ENCODE measurements at places on chromosomes 5 and 9.
A peak's percentile ranks its signal among the peaks of the same experiment; 100 is the strongest.

GRCh38 chr9:36314740-36315139 is 56.5 kb upstream of the GNE start:
- DNase-seq: no peak

- peak; percentile 91 for DNase-seq
These were observed 467 bp upstream of the LARP1 start for GRCh38 chr5:154754460-154755360.

GRCh38 chr5:87122151-87122977 is 145.3 kb upstream of the RASA1 start:
- DNase-seq: no peak

DNA sequence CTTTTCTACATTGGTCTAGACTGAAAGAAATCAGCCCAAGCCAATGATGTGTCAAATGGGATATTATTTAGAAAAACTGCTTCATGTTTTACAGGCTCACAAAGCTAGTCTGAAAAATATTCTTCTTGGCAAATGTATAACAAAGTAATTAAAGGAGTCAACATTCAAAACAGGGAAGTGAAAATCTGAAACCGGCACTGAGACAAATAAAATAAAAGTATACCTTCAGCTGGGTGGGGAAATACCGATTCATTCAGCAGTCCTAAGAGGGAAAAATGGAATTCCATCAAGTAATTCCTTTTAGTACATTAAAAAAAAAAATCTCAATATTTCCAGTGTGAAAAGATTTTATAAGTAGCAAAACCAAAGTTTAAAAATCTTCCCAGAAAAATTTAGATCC is 259.6 kb upstream of the SLC24A2 start:
- DNase-seq: no peak

DNA sequence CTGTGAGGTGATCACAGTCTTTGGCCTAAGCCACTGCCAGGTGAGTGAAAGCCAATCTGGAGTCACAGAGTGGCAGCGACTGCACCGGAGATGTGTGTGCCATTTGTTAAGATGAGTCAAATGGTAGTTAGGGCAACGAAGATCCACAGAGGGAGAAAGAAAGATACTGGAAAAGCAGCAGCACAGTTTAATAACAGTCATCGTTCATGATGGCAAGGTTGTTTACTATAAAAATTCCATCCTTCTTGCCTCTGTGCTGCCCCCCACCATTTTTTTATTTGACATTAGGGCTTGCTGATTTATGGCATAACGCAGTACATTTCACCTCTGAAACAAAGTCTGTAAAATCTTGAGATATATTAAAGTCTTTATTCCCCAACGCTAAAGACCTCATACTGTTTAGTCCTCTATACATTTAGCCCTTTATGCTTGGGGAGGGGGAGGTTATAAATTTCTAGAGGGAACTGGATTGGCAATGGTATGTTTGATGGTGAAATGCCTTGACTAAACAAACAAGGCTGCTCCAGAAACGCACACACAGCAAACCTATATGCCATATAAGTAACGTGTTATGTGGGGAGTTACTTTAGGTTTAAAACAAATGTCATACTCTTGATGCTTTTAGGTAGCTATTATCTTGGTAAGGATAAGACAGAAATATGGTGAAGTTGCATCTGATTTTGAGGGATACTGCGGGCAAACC is 55.8 kb upstream of the ABL1 start:
- no peak for DNase-seq

DNA sequence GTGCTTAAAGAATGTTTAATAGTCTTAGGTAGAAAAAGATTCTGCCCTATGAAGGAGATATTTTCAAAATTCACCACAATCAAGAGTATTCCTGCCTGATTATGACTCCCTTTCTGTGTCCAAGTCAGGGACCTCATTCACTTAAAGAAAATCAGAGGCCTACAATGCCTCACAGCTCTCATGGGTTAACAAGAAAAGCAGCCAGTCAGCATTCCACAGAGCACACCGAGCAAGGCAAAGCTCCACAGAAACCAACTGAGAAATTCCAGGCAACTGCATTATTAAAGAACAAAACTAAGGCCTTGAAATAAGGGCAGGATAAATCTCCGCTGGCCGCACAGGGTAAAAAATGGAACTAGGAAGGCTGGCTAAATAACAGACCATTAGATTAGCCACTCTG is 161.1 kb downstream of the TARS1 start:
- no peak for DNase-seq

- no peak for DNase-seq
These were observed 18.9 kb downstream of the MARCHF11 start for GRCh38 chr5:16160706-16161105.

DNA sequence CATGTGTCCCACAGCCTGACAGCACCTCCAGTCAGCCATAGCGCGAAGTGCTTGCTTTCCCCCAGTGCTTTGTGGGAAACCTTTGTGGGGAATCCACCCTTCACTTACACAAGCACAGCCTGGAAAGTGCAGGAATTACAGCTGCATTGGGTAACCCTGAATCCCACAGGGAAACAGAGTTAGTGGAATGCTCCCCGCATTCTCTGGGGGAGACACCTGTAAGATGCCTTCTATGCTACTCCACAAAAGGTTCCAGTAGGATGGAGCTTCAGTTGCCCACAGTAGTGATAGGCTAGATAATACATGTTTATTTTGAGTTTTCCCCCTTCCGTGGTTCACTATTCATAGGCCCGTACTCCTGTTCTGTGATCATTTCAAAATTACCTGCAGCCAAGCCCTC is 60.3 kb downstream of the TLE4 start:
- no peak for DNase-seq

DNA sequence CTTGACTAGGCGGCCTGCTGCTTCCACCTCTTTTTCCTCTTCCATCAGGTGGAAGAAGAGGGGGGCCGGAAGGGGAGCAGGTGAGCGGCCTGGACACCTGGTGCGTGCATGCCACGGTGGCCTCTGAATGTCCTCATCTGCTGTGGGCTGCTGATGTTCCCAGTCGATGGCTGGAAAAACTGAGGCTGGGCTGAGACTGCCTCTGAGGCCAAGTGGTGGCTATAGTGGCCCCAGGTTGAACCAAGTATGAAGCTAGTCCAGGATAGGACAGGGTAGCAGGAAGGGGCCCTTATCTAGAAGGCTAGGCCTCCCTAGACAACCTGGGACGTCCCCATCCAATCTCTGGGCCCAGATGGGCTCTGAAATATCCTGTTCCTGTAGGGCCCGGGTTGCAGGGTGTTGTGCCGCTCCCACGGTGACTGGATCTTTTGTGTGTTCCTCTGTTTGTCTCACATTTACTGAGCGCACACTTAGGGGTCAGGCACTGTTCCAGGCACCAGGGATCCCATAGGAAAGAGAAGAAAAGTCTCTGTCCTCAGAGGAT is 753 bp upstream of the NR5A1 start:
- no peak for DNase-seq

- no peak for DNase-seq
These were observed 309.3 kb upstream of the ACTBL2 start for GRCh38 chr5:57791875-57792274.

- no peak for DNase-seq
These were observed 43.2 kb downstream of the MRPL36 start for GRCh38 chr5:1756481-1756880.

GRCh38 chr9:133203506-133204075 is 5.5 kb downstream of the OBP2B start:
- DNase-seq: no peak
